ENCODE measurements at places on chromosomes 7 and 10. TPM values are rescaled to one million over a fixed set of nuclear protein-coding genes. Genes with fewer than 3 reads are reported as not detected.

C10orf88 gene
- 11.7 TPM for total RNA-seq

JAKMIP3 gene
- total RNA-seq = 0.23 TPM

MORN4 gene
- total RNA-seq = 1.4 TPM

STEAP1 gene
- 31.7 TPM for total RNA-seq

CUL2 gene
- total RNA-seq = 24.3 TPM

ADRA2A gene
- total RNA-seq = 11.5 TPM

SDK1 gene
- 46.3 TPM for total RNA-seq

GALNT17 gene
- total RNA-seq = 5.8 TPM

MYO3A gene
- 3.5 TPM for total RNA-seq

HTR5A gene
- not detected for total RNA-seq

PDGFA gene
- 114 TPM for total RNA-seq

ACSM6 gene
- 0.99 TPM for total RNA-seq

OR6B1 gene
- not detected for total RNA-seq

OR9A2 gene
- 0.48 TPM for total RNA-seq

OR2A1 gene
- 0.39 TPM for total RNA-seq

PAX4 gene
- total RNA-seq = not detected

AFAP1L2 gene
- 19.3 TPM for total RNA-seq

TEX47 gene
- total RNA-seq = not detected

DGKI gene
- total RNA-seq = 6.8 TPM

KIAA1217 gene
- 15.9 TPM for total RNA-seq

STAM gene
- 28.6 TPM for total RNA-seq

PRR15 gene
- 1.6 TPM for total RNA-seq

TRPV5 gene
- total RNA-seq = not detected

SORBS1 gene
- total RNA-seq = 591 TPM

NYAP1 gene
- total RNA-seq = 0.75 TPM

RAB18 gene
- total RNA-seq = 103 TPM

PPP1R3A gene
- 2.5 TPM for total RNA-seq

PBLD gene
- total RNA-seq = 7.7 TPM

C10orf62 gene
- 0.42 TPM for total RNA-seq

MYOZ1 gene
- total RNA-seq = 3.2 TPM

EGFR gene
- total RNA-seq = 72.4 TPM

TRDMT1 gene
- total RNA-seq = 15.2 TPM

LIPN gene
- 0.58 TPM for total RNA-seq

DPYSL4 gene
- total RNA-seq = 0.84 TPM

CCDC71L gene
- total RNA-seq = 31.6 TPM

NOBOX gene
- total RNA-seq = not detected
